Choroid plexus epithelial cell (primary cell): ENCODE measurements at places on chromosomes 4 and X.

DNA sequence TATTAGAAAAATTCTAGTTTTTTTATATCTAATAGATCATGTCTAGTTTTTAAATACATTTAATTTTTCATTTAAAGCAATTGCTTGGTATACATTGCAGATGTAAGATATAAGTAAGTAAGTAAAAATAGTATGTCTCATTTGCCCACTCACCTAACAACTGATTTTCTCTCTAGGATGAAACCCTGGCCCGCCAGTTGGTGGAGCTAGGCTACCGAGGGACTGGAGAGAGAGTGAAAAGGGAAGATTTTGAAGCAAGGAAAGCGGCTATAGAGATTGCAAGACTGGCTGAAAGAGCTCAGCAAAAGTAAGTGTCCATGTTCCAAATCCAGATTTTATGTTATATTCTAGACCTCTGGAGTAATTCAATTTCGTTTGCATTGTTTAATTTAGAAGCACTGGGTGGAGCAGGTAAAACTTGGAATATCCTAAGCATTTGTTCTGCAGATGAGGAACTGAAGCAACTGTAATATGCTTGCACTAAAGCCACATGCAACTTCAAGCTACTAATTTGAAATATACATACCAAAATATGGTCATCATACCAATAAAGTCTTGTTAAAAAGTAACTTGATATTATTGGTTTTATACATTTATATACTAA is 27.1 kb downstream of the CFAP299 start:
- peak; percentile 64 for DNase-seq

DNA sequence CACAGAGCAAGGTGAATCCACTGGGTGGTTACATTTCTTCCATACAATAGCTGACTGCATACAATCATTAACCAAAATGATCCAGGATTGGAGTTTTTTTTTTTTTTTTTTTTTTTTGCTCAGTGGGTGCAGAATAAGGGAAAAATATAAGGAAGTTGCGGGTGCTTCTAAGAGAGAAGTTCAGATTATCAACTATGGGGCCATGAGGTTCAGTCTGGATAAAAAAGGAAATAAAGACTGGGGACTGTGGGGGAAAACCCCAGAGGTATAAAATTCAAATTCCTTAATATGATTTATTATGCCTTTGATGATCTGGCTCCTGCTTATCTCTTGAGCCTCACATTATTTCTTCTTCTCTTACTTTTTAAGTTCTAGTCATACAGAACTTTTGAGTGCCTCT is 5.9 kb upstream of the EIF1AX start:
- no peak for DNase-seq

- no peak for DNase-seq
Observed at GRCh38 chrX:87687703-87688102, 170.1 kb downstream of the KLHL4 start.

DNA sequence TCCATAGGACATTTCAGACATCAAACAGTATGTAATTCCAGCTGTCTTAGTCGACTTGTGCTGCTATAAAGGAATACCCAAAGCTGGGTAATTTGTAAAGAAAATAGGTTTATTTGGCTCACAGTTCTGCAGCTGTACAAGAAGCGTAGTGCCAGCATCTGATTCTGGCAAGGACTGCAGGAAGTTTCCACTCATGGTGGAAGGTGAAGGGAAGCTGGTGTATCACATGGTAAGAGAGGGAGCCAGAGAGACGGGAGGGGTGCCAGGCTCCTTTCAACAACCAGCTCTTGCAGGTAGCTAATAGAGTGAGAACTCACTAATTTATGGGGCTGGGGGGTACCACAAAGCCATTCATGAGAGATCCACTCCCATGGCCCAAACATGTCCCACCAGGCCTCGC is 253.0 kb upstream of the FGF13 start:
- no peak for DNase-seq

GRCh38 chr4:6688879-6689505 is 4.7 kb upstream of the S100P start:
- peak; percentile 97 for DNase-seq

- no peak for DNase-seq
Observed at GRCh38 chr4:38529189-38530115, 134.5 kb upstream of the KLF3 start.

- no peak for DNase-seq
Observed at GRCh38 chr4:3656416-3657356, 109.5 kb upstream of the ADRA2C start.

DNA sequence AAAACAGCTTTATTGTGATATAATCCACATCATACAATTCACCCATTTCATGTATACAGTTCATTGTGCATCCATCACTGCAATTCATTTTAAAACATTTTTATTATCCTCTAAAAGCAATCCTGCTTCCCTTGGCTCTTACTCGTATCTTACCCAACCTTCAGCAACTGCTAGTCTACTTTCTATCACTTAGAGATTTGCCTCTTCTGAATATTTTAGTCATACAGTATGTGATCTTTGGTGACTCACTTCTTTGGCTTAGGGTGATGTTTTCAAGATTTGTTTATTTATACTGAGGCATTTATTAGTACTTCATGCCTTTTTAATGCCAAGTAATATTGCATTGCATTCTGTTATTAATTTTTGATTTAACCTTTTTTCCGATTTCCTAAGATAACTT is 15.0 kb upstream of the MSMO1 start:
- peak; percentile 86 for DNase-seq

DNA sequence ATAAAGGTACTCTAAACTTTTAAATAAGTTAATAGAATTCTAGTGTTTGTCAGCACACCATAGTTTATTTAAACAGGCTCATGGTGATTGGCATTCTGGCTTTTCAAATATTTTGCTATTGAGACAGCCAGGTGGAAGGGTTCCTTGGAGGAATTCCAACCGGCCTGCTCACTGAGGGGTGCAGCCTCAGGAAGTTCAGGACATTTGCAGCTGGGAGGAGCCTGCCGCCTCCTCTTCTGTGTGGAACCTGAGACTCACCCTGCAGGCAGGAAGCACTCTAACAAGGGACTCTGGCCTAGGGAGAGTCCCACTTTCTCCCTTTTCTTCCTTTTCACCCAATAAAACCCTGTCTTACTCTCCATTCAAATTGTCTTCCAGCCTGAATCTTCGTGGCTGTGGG is 1328.0 kb downstream of the FSTL5 start:
- DNase-seq, result peak; percentile 2

GRCh38 chr4:20252656-20253282 is 1.1 kb downstream of the SLIT2 start:
- peak; percentile 47 for DNase-seq

DNA sequence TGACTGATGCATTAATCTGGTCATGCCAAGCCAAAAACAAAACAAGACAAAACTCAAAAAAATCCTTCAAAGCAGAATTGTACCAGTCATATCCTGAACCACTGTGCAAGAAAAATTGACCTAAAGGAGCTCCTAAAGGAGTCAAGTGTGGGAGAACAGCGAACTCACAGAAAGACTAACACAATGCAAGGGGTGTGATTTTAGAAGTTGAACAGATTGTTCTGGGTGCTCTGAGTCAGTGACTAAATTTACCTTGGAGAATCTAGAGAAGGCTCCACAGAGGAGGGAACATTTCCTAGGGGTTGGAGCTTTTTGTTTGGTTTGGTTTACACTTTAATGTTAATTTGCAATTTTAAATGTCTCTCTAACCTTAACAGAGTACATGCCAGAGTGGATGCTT is 48.9 kb upstream of the PHF8 start:
- DNase-seq, result peak; percentile 2

DNA sequence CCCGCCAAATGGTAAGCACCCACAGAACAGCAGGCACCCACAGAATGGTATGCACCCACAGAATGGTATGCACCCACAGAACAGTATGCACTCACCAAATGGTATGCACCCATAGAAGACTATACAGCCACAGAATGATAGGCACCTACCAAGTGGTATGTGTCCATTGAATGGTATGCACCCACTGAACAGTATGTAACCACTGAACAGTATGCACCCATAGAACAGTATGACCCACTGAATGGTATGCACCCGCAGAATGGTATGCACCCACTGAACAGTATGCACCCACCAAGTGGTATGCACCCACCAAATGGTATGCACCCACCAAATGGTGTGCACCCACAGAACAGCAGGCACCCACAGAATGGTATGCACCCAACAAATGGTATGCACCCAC is 40.1 kb downstream of the CCDC149 start:
- DNase-seq, result no peak

GRCh38 chr4:27790911-27791310 is 930.3 kb downstream of the STIM2 start:
- peak; percentile 40 for DNase-seq

DNA sequence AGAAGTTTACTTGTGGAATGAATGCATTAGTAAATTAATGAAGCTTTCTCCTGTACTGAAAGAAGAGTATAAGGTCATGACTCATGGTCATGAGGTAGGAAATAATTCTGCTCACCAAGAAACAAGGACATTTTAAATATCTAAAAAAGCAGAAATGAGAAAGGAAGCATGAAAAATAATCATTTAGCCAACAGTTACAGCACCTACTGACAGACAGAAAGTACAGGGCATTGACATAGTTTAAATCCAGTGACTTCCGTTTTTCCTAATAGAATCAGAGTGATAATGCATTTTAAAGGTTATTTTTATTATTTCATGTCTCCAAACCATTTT is 30.5 kb upstream of the ACSL1 start:
- DNase-seq, result no peak

DNA sequence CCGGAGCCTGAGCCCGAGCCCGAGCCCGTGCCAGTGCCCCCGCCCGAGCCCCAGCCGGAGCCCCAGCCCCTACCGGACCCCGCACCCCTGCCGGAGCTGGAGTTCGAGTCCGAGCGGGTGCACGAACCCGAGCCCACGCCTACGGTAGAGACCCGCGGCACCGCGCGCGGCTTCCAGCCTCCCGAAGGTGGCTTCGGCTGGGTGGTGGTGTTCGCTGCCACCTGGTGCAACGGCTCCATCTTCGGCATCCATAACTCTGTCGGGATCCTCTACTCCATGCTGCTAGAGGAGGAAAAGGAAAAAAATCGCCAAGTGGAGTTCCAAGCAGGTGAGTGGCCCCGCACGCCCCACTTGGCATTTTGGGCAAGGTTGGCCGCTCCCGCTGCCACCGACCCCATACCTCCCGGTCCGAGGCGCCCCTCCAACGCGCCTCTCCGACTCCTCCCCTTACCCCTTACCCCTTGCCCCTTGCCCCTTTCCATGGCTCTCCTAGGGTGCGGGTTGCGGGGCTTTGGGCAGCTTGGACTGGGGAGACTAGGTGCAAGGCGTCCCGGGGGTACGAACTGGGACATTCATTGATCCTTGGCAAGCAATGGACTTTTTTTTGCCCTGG is 553 bp downstream of the SLC16A2 start:
- no peak for DNase-seq
